ENCODE measurements at places on chromosomes 7 and 10.

GRCh38 chr10:14556285-14556956 lies 218.3 kb downstream of the FAM107B start:
- no peak for DNase-seq

DNA sequence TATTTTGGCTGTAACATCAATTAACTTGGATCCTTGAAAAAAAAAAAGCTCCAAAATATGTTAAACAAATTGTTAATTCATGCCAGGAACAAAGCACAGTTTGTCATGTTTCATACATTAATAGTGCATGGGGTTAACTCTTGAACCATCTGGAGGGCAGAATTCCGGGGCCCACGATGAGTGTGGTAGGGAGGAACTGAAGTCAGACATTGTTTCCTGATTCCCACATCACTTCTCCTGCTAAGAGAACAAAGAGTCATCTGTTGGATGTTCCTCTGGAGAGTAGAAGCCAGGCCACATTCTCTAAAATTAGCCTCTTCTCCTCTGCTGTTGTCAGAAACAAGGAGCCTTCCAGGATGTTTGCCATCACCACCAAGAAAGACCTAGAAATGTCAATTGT lies 54.6 kb downstream of the TMEM178B start:
- DNase-seq = no peak

- no peak for DNase-seq
Observed at GRCh38 chr10:80466724-80467326, 12.7 kb downstream of the TSPAN14 start.

DNA sequence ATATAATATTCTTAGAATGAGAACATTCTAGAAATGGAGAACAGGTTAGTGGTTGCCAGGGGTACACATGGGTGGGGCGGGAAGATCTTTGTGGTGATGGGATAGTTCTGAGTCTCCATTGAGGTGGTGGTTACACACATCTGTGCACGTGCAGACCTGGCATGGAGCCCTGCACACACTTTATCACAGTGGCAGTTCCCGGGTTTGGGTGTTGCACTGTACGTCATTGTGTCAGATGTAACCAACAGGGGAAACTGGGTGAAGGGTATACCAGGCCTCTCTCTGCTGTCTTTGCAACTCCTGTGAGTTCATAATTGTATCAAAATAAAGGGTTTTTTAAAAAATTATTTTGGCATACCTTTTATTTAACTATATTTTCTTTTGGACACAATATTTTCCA lies 51.1 kb downstream of the LMTK2 start:
- DNase-seq = no peak

DNA sequence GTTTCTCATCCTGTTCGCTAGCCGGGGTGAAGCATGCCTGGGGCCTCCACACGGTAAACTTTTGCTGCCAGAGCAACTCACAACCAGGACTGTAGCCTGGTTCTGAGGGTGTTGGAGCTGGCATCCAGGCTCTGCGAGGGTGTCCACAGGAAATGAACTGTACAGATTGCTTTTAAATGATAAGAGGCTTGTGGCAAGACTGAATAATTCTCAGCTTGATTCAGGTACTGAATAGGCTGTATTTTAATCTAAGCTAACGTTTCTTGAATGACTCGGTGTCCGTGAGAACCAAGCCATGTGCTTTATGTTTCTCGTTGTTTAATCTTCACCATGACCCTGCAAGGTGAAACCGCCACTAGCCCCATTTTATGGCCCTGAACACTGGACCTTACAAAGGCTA lies 49.3 kb downstream of the EEPD1 start:
- no peak for DNase-seq

DNA sequence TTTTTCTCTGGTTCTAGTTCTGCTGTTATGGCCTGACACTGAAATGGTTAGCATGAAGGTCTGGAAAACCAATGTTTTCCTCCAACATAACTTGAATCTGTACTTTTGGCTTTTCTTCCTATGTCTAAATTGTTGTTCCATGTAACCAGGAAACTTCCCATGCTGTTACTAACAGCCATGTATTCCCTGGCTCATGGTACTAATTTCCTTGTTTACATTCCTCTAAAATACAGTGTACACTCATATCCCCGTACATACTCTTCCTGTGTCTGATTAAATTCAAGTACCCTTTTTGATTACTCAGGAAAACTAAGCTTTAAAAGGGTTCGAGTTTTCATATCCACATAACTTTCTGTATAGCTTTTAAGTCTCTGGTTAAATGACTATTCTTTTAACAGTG lies 12.3 kb upstream of the ACSM6 start:
- DNase-seq = no peak

- DNase-seq = no peak
Observed at GRCh38 chr7:148696787-148697186, 1.9 kb upstream of the CUL1 start.

GRCh38 chr10:48400129-48400849 lies 93.8 kb downstream of the MAPK8 start:
- DNase-seq = no peak

DNA sequence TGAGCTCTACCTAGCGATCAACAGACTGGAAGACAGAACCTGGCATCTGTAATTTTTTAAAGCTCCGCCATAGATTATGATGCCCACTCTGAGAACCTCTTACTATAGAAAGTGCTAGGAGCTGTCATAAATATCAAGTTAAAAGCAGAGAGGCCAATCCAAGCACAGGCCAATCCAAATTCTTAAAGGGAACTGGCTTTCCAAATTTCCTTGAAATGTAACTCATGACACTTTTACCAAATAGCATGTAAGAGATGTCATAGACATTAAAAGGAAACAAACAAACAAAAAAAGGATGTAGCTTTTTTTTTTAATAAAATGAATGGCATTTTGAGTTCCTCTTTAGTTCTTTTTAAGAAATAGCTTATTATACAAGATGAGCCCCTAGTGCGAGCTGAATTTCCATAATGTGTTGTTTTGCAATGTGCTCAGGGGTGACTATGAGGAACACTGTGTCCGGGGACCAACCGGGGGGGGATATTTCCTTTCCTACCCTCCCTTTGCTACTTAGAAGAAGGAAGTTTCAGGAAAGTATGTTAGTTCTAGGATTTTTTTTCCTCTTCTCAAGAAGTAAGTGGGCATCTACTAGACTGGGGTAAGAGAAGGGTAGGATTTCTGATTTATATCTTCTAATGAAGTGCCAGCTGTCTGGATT lies 23.7 kb upstream of the MRC1 start:
- no peak for DNase-seq

GRCh38 chr7:43890468-43890867 lies 15.9 kb downstream of the URGCP start:
- no peak for DNase-seq

- no peak for DNase-seq
Observed at GRCh38 chr7:83970081-83970480, 224.5 kb downstream of the SEMA3A start.

- no peak for DNase-seq
Observed at GRCh38 chr7:98202367-98203195, 8.7 kb upstream of the BHLHA15 start.

GRCh38 chr10:111076682-111077478 lies at the start of gene ADRA2A:
TSS of gene ADRA2A (plus strand) at chr10:111077029. CDS start at chr10:111077997, 968 bp downstream.
- DNase-seq = no peak

- peak; percentile 41 for DNase-seq
Observed at GRCh38 chr7:128879939-128880746, 17.5 kb downstream of the ATP6V1F start.

GRCh38 chr10:71080381-71081228 lies 131.8 kb upstream of the UNC5B start:
- DNase-seq = no peak

DNA sequence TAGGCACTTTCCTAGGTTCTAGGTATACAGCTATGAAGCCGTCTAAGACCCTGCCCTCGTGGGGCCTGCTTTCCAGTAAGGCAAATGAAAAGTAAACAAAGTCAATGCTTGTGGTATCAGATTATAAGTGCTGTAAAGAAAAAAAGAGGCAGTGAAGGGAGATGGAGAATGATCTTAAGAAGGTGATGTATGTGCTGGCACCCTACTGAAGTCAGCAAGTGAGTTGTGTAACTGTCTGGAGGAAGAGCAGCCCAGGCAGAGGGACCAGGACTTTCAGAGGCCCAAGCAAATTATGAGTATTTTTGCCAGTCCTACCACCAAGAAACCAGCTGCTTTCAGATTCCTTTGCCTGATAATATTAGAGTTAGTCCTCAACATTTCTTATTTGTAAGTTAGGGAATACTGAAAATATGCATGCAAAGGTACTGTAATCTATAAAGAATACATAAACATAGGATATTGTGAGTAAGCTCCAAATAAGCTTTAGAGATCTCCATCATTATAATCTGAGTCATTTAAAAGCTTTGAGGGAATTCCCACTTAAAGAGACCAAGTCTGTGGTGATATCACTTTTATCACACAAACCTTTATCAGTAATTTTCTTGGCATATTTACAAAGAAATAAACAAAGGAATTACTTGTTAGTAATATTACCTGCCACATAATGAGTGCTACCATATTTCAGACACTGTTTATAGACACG lies 329.2 kb upstream of the LRGUK start:
- no peak for DNase-seq

DNA sequence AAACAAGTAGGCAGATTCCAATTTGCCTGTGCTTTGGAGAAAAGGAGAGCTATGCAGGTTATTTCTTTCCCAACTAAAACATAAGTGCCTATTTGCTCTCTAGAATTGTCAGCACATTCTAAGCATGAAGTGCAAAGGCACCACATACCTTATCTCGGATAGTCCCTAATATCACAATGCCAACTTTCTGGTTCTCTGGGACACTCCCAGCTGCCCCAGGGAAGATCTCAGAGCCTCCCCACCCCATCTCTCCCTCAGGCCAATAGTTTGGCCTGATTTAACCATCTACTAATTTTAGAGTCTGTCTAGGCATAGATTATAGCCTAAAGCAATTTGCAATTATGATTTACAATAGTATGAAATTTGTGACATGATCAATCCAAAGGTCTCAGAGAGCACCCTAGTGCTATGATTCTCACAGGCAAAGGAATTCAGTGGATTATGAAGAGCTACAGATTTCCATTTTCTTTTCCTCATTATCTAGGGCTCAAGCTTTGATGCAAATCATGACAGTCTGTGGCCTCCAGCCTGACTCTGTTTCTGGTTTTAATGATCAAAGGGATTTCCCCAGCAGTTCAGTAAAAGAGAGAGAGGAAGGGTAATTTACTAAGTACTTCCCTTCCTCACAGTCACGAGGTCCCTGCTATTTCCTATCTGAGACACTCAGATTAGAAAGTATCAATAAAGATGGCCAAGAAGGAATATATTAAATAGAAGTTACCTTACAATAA lies 29.0 kb upstream of the IL6 start:
- no peak for DNase-seq

DNA sequence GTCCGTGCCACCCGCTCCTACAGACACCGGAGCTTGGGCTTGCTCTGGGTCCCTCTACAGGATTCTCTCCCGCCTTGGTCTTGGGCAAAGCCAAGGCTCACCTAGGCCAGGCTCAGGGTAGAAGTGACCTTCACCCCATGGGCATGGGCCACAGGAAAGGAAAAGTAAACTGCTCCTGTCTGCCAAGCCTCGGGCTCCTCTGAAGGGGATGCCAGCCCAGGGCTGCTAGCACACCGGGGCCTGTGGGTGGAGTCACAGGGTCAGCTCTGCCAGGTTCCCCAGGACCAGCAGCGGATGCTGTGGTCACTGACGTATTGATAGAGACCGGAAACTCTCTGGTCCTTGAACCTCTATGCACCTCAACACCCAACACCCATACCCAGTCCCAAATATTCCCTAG lies 222.7 kb upstream of the MGMT start:
- no peak for DNase-seq

DNA sequence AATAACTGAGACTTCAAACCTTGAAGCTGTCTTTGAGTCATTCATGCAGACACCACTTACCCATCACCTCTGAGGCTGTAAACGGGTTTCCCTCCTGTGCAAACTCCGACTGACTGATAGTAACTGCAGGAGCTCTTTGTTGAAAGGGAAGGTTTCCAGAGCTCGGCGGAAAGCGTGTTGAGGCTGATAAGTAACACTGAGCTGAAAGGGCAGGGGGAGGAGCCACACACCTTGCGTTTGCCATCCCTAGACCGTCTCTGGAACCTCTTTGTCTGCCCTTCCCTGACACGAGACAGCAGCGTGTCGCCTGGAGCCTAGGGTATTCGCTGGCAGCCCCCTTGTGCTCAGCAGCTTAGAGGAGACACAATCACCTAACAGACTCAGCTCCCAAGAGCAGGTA lies 134.0 kb downstream of the PAXIP1 start:
- DNase-seq = no peak

- no peak for DNase-seq
Observed at GRCh38 chr7:108314049-108314448, 142.2 kb downstream of the NRCAM start.

GRCh38 chr7:145106001-145106400 lies 270.1 kb upstream of the TPK1 start:
- DNase-seq = no peak

- no peak for DNase-seq
Observed at GRCh38 chr7:741850-742249, 14.8 kb upstream of the PRKAR1B start.

- DNase-seq = no peak
Observed at GRCh38 chr7:105438847-105439173, 50.1 kb upstream of the SRPK2 start.

- DNase-seq = no peak
Observed at GRCh38 chr10:13382703-13383398, 34.8 kb upstream of the SEPHS1 start.

GRCh38 chr10:87531908-87532622 lies 27.4 kb downstream of the MINPP1 start:
- DNase-seq = no peak

DNA sequence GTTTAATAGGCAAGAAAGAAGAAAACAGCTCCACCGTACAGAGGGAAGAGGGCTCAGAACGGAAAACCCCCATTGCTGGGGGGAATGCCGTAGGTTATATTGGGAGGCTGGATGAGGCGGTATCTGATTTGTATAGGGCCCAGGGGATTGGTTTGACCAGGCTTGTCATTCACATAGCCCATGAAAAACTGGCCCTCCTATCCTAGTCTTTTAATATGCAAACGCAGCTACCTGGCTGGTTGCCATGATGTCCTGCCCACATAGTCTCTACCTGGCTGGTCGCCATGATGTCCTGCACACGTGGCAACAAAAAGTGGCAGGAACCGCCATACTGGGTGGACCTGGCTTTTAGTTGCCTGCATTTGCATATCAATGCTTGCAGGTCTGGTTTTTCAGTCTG lies 84.7 kb downstream of the AUTS2 start:
- DNase-seq = no peak

DNA sequence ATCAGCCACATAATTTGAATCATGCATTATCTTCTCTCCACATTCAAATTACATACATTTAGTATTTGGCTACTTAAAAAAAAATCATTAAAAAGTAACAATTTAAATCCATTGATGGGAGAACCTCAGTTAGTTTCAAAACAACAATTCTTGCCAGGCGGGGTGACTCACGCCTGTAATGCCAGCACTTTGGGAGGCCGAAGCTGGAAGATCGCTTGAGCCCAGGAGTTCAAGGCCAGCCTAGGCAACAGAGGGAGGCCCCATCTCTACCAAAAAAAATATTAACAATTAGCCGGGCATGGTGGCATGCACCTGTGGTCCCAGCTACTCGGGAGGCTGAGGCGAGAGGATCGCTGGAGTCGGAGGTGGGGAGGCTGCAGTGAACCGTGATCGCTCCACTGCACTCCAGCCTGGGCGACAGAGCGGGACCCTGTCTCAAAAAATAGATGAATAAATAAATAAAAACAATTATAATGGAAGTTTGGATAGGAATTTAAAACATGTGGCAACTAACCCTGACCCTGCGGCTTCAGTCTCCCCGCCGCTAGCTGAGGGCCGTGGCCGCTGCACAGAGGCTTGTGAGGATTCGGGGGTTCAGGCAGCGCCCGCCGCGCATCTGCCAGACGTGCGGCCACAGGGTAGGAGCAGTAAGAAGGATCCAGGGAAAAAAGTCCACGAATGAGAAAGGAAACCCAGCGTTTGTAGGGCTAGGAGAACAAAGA lies 1.1 kb upstream of the CSGALNACT2 start:
- DNase-seq = no peak
